ENCODE measurements at places on chromosomes 6 and 20.

DNA sequence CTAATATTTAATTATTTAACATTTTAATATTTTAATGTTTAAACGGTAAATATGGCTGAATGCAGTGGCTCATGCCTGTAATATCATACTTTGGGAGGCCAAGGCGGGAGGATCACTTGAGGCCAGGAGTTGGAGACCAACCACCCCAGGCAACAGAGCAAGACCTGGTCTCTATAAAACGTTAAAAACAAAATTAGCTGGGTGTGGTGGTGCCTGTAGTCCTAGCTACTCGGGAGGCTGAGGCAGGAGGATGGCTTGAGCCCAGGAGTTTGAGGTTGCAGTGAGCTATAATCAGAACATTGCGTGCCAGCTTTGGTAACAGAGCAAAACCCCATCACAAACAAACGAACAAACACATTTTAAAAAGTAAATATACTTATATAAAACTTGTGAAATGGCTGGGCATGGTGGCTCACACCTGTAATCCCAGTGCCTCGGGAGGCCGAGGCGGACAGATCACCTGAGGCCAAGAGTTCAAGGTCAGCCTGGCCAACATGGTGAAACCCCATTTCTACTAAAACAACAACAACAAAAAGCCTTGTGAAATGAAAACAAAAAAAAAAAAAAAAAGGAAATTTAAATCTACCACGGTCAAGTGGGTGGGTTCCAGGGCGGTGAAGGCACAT lies 8.2 kb downstream of the SRXN1 start:
- no peak for DNase-seq

DNA sequence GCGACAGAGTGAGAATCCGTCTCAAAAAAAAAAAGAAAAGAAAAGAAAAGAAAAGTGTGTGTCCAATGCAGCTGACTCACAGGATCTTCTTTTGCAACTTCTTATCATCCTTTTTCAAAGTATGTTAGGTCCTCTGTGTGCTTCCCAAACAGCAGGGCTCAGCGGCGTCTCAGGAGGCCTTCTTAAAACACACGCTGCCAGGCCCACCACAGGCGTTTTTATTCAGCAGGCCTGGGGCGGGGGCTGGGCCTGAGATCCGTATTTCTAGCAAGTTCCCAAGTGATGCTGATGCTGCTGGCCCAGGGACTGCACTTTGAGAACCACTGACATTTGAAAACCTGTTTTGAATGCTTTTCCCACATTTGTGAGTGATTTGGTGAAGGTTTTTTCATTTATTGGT lies 57.1 kb downstream of the PSMG4 start:
- DNase-seq, result no peak

- no peak for DNase-seq
Observed at GRCh38 chr6:124205921-124206320, 402.3 kb downstream of the NKAIN2 start.

DNA sequence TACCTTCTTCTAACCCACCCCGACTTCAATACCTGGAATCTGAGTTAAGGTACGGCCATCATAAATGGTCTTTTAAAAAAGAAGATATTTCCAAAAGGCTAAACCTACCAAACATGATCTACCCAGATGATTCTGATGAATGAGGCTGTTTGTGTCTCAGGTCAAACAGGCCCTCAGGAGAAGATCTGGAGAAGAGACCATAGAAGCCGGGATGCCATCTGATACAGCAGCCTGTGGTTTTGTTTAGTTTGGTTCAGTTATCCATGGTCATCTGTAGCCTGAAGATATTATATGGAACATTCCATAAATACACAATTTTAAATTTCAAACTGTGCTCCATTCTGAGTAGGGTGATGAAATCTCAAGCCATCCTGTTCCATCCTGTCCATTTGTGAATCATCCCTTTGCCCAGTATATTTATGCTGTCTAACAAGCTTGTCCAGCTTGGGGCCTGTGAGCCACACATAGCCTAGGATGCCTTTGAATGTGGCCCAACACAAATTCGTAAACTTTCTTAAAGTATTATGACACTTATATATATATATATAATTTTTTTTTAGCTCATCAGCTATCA lies 4.0 kb upstream of the CAP2 start:
- no peak for DNase-seq

GRCh38 chr6:2876210-2877056 lies 26.7 kb downstream of the SERPINB9 start:
- DNase-seq, result no peak

DNA sequence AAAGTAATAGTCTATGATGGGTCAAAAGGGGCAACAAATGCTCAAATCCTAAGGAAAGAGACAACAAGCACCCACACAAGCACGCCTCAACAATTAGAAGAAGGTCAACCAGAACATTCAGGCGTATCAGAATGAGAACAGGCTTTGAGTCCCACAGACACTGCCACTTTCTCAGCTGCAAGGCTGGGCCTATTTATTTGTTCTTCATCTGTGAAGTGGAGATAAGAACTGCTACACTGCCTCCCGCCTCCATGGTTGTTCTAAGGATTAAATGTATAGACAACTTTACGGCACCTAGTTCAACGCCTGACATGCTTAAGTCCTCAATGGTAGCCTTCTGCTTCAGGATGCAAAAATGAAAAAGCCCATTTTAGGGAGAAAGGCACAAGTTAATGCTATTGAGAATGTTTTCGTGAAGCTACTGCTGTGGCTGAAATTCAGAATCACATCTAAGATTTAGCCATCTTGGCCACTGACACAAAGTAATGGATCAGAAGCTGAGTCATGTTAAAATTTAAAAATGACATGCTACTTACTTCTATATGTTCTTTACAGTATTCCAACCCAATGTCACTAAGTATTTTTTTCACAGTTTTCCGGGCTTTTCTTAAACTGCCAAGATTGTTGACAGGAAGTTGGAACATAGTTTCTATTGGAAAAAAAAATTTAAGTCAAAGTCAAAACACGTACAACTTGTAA lies 27.7 kb downstream of the ADNP start:
- DNase-seq, result no peak

DNA sequence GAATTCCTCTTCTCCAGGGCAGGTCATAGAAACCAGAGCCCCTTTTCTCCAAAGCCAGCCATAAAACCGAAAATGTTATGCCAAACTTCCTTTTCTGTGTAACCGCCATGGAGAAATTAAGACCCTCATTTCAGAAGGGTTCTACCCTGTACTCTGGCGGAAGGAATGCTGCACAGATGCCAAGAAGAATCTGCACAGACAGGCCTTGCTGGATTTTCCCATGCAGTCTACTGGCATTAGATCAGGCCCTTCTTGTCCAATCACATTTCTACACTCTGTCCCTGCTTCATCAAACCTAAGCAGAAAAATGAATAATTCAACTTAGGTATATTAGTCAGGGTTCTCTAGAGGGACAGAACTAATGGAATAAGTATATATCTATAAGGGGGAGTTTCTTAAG lies 43.2 kb upstream of the MC3R start:
- no peak for DNase-seq

DNA sequence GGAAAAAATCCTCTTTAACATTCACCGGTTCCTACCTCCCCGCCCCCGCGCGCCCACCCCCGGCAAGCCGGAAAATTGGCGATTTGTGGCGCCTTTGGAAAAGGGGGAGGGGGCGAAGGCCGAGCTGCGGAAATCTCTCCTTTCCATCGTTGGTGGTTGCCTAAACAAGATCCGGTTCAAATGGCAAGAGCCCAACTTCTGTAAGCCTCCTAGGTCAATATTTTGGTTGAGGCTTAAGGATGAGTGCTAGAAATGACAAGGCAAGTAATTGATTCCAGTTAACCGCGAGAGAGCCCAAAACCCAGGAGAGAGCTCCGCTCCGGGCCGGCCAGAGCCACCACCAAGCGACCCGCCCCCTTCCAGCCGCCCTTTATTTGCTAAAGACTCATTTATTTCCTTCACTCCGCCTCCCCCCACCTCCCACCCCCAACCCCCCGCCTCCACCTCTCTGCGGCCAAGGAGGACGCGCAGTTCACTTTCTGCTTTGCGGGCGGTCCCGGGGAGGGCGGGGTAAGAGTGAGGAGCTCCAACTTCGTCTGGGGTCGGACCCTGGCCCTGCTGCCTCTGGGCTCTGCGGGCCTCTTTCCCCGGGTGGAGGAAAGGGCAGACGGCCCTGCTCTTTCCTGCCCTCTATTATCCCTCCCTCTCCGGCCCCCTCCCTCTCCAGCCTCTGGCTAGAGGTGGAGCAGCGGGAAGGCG lies 838 bp upstream of the NKX2-2 start:
- peak; percentile 55 for DNase-seq

- no peak for DNase-seq
Observed at GRCh38 chr6:108654465-108655106, 93.9 kb downstream of the FOXO3 start.

DNA sequence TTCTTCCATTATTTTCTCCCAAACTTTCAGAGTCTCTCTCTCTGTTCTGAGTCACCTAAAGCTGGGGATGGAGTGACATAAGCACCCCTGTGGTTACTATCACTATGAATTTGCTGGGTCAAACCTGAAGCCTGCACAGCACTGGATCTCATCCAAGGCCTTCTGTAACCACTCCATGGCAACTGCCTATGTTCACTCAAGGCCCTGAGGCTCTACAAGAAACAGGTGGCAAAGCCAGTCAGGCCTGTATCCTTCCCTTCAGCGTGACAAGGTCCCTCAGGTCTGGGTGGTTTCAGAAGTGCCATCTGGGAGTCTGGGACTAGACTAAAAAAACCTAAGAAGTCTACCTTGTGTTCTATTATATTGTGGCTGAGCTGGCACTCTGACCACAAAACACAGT lies 1278.8 kb upstream of the EYS start:
- DNase-seq, result no peak

- no peak for DNase-seq
Observed at GRCh38 chr6:167030222-167031072, 31.2 kb downstream of the CEP43 start.

- DNase-seq, result no peak
Observed at GRCh38 chr6:156879591-156879990, 102.4 kb downstream of the ARID1B start.

DNA sequence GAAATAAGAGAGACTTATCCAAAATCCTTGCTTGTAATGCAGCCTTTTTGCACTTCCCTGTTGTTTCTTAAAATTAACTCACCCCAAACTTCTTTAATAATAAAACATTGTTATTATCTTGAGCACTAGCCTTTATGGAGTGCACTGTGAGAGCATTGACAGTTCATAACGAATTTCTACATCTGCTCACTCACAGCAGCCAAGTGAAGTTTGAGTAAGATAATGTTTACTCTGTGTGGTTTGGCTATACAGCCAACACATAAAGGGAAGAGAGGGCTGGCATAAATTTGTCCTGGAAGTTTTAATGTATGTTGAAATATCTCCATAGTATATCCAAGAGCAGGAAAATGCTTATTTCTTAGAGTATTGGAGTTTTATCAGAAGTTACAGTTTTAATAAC lies 227.9 kb downstream of the FRK start:
- no peak for DNase-seq

DNA sequence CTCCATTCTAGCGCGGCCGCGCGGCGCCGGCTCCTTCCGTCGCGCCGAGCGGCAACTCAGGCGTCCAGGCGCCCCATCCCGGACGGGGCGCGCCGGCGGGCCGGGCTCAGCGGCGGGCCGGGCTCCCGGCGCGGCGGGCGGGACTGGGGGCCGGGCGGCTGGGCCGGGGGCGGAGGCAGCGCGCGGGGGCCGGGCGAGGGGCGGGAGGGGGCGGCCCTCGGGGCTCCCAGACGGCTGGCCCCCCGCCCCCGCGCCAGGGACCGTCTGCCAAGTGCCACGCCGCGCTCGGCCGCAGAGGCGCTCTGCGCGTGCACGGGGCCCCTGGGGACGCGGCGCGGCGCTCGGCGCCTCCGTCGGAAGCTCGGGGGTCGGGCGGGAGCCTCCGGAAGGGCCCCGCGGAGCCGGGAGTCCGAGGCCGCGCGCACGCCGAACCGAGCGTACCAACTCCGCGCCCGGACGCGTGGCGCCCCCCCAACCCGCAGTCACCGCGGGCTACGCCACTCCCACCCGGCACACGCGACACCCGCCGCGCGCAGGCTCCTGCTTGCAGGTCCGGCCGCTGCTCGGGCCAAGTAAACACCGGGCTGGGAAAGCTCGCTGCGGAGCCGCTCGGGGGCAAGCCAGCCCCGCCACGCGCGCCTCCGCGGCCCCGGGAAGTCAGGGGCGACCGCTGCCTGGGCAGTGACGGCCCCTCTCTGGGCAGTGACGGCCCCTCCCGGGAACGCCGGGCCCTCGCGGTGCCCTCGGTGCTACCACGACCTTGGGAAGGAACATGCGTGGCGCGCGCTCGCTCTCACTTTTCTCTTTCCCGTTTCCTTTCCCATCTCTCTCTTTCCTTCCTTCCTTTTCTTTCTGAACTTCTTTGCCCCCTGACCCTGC lies at the start of gene PREX1:
Gene PREX1 (minus strand): TSS at position 145 of the 879 bp plus-strand sequence. CDS start 139 bp downstream, at position 6.
- DNase-seq, result peak; percentile 88

DNA sequence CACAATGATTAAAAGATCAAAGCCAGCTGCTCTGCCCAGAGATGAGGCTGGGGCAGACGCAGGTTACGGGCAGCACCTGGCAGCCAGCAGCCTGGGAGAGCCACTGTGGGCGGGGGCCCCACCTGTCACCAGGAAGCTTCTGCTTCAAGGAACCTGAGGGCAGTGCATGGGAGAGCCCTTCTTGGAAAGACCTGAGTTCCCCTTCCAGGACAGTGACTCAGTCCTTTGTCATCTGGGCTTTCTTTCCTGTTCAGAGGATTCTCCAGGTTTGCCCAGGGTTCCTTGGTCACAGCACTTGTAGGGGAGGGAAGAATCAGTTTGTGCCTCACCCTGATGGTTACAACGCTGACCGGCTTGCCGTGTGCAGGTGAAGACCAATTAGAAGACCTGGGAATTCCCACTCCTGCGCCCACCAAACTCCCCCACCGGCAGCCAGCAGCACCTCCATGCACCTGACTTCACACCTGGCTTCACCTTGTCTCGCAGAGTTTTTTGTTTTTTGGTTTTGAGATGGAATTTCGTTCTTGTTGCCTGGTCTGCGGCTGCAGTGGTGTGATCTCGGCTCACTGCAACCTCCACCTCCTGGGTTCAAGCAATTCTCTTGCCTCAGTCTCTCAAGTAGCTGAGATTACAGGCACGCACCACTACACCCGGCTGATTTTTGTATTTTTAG lies 2.0 kb downstream of the ZBP1 start:
- DNase-seq, result no peak

- no peak for DNase-seq
Observed at GRCh38 chr6:170156448-170157375, 134.2 kb downstream of the DLL1 start.

GRCh38 chr6:20835315-20836010 lies 301.2 kb downstream of the CDKAL1 start:
- DNase-seq, result no peak

DNA sequence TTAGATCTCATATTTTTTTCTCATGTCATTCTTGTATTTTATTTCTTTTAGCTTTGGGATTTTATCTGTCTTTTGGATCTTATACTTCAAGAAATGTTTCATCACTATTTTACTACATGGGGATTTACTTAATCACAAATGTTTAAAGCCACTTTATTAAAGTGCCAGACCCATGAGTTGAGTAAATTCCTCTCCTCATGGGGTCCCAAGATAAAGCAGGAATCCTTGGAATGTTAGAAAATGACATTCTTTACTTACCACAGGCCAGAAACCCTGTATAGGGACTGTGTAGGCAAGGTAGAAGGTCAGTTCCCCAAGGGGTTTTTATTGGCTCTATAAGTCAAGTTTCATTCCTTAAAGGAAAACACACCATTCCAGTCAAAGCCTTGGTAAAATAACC lies 28.4 kb upstream of the OR2J2 start:
- DNase-seq, result no peak

- DNase-seq, result peak; percentile 78
Observed at GRCh38 chr6:14799928-14800327, 445.9 kb upstream of the JARID2 start.
